ENCODE measurements at places on chromosomes 7 and 10. TPM values are rescaled to one million over a fixed set of nuclear protein-coding genes. Genes with fewer than 3 reads are reported as not detected.
A peak's percentile ranks its signal among the peaks of the same experiment; 100 is the strongest.

DNA sequence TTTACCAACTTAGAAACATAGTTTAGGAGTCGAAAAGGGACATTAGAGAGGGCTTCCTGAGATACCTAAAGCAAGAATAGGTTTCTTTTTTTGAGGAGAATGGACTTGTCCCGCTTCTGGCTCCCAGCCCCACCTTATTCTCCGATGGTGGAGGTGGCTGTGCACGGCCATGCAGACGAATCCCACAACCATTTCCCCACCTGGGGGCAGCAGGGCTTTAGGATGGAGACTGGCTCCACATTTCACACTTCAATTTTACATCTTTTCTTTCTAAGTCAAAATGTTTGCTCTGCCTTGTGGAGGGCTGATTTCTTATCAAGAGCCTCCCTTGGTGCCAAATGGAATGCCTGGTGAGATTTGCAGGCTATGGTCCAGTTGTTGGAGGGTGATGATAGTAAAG is 118.5 kb downstream of the GLRX3 start:
- H3K4me3 ChIP-seq: no peak overlapping the region
- H3K27me3 ChIP-seq: no peaks in the 10 kb centered on the region
- no peak overlapping the region for H3K27ac ChIP-seq
- no peak for DNase-seq
- H3K4me1 ChIP-seq: no peaks in the 10 kb centered on the region

UPK3BL2 gene
- 3.3 TPM for total RNA-seq

DNA sequence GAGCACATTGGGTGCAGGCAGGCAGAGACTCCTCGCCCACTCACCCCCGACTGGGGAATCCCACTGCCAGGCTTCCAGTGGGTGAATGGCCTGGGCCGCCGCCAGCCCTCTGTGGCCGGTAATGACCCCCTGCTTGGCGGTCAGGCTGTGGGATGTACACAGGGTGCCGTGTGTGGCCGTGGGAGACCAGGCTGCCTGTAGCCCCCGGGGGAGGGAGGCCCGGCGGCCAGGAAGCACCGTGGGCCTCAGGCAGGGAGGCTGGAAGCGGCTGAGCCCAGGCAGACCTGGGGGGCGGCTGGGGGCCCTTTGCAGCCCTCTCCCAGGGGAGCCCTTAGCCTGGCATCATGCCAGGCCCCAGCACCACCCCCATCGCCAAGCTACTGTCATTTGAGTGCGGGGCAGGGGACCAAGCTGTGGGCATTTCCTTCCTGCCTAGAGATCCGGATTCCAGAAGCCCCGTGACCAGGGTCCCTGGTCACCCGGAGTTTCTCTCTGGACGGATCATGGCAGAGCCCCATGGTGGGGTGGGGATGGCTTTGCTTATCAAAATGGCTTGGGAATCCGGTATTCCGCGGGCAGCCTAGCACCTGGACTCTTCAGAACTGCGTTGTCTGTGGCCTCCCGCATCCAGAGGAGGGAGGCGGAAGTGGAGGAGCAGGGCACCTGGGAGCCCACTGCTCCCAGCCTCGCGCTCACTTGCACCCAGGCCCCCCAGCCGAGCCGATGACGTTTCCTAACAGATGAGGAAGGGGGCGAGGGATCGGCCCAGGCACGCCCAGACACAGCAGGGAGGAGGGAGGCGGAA is 1.1 kb downstream of the TTYH3 start:
- H3K36me3 ChIP-seq: no peaks in the 10 kb centered on the region
- H3K27me3 ChIP-seq: no peaks in the 10 kb centered on the region
- H3K4me3 ChIP-seq: peak overlapping the region; percentile 74
- H3K4me1 ChIP-seq: peaks cover 41% of the 10 kb centered on the region
- DNase-seq: peak; percentile 61
- peak overlapping the region; percentile 93 for H3K27ac ChIP-seq

DNA sequence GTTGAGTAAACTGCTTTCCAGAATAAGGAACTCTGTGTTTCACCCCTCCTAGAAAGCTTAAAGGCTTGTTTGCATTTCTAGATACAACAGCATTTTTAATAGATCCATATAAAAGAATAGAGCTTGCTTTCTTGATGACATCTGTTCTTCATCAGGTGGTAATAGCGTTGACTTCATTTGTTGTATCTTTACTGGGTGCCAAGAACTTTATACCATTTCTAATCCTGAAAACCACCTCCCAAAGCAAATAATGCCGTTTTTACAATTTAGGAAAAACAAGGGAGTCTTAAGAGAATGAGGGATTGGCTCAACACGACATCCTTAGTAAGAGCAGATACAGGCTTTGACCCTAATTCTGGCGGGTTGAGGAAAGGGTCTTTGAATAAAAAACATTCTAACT is 993.4 kb downstream of the TYW1 start:
- no peaks in the 10 kb centered on the region for H3K4me1 ChIP-seq
- no peaks in the 10 kb centered on the region for H3K36me3 ChIP-seq
- H3K27ac ChIP-seq: no peak overlapping the region
- no peak for DNase-seq
- H3K4me3 ChIP-seq: no peak overlapping the region

DNA sequence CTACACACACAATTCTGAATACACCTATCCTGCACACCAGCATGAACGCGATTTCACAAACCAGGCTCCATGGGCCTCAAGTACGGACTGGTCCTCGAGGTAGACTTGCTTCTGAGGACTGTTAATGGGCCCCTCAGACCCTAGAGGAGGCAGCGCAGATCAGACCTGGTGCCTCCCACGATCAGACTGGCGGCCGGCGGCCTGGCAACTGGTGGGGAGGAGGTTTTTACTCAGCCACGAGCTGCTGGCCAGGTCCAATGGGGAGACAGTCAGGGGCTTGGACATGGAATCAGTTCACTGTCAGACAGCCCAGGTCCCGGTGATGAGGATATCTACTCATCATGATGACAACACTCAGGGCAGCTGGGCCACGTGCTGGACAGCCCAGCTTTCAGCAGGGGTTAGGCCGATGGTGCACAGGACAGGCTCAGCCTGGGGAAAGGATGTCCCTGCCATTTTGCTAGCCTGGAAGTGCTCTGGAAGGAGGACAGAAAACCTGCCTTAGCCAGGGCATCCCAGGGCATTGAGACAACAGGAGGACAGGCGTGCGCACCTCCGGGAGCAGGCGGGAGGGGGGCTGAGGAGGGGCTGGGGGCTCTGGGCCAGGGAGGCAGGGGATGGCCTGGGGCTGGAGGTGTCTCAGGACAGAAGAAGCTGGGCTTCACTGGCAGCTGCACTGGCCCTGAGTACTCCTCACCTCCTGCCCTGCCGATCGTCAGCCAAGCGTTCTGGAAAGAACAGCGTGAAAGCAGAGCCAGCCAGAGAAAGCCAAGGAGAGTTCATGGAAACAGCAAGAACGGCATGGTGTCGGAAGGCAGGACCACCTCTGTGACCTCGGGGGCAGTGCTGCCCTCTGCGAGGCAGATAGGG is 48.0 kb upstream of the RASGEF1A start:
- no peaks in the 10 kb centered on the region for H3K36me3 ChIP-seq
- H3K4me3 ChIP-seq: no peak overlapping the region
- H3K27me3 ChIP-seq: peaks cover 2% of the 10 kb centered on the region
- H3K27ac ChIP-seq: no peak overlapping the region
- no peaks in the 10 kb centered on the region for H3K4me1 ChIP-seq
- no peak for DNase-seq

GRCh38 chr7:98369726-98370125 is 31.2 kb downstream of the BAIAP2L1 start:
- H3K36me3 ChIP-seq: no peaks in the 10 kb centered on the region
- no peak for DNase-seq
- H3K4me3 ChIP-seq: no peak overlapping the region
- peaks cover 6% of the 10 kb centered on the region for H3K4me1 ChIP-seq
- no peak overlapping the region for H3K27ac ChIP-seq

METTL27 gene
- 2.1 TPM for total RNA-seq

DNA sequence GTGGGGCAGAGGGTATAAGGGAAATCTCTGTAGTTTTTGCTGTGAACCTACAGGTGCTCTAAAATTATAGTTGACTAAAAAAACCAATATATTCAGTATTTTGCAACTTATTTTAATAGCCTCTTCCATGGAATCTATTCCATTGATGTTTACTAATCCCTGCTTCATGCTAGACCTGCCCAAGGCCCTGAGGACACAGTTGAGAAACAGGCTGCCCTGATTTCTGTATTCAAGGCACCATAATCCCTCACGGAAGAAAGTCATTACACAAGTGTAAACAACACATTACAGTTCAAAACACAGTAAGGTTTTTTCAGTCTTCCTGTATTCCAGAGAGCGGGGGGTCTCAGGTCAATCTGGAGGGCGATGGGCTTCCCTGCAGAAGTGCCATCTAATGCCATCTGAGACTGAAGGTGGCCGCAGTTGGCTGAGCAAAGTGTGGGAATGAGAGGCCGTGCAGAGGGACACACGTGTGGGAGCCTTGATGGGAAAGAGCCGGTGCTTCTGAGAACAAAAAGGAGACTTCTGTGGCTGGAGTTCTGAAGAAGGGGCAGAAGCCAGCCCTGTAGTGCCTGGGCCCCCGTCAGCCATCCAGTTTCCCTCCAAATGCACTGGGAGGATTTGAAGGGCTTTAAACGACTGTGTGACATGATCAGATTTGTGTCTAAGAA is 146.9 kb downstream of the PTPN20 start:
- H3K27me3 ChIP-seq: peaks cover 2% of the 10 kb centered on the region
- no peak for DNase-seq
- no peaks in the 10 kb centered on the region for H3K36me3 ChIP-seq
- no peaks in the 10 kb centered on the region for H3K4me1 ChIP-seq
- no peak overlapping the region for H3K4me3 ChIP-seq
- no peak overlapping the region for H3K27ac ChIP-seq

GRCh38 chr10:9015447-9015846 is 961.0 kb downstream of the GATA3 start:
- no peak for DNase-seq
- no peak overlapping the region for H3K4me3 ChIP-seq
- H3K36me3 ChIP-seq: no peaks in the 10 kb centered on the region
- H3K27ac ChIP-seq: no peak overlapping the region

- no peaks in the 10 kb centered on the region for H3K36me3 ChIP-seq
- H3K4me3 ChIP-seq: no peak overlapping the region
- peaks cover 20% of the 10 kb centered on the region for H3K4me1 ChIP-seq
- no peaks in the 10 kb centered on the region for H3K27me3 ChIP-seq
- no peak overlapping the region for H3K27ac ChIP-seq
Observed at GRCh38 chr10:110687400-110687799, 43.3 kb downstream of the RBM20 start.

GRCh38 chr7:107692501-107692900 is 31.9 kb downstream of the SLC26A4 start:
- H3K4me3 ChIP-seq: peak overlapping the region; percentile 37
- H3K36me3 ChIP-seq: no peaks in the 10 kb centered on the region
- H3K27ac ChIP-seq: no peak overlapping the region
- H3K4me1 ChIP-seq: peaks cover 44% of the 10 kb centered on the region

DNA sequence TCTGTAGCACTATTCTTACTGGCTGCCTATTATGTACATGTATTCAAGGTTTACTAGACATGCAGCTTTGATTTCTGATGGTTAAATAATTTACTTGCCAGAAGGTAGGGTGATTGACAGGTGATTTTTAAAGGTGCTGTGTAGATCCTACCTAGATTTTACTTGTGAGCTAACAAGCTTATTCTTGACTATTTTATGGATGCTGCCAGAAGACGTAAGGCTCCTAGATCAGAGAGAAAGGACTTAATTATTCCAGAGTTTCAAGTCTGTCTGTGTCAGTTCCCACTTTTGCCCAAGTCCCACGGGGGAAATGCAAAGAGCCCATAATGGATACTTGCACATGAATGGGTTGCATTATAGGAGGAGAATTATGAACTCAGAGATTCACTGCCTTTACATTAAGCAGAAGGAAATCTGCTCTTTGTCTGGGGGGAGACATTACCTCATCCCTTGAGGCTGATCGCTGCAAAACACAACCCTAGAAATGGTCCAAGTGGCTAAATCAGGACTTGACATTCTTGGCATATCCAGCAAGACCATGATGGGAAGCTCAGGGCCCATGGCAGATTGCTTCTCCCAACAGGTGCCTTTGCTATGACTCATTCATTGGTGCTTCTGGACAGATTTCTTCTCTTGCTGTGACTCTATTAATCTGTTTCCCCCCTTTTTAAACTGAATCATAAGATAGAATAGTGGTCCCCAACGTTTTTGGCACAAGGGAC is 32.1 kb downstream of the GPR158 start:
- H3K27ac ChIP-seq: no peak overlapping the region
- no peaks in the 10 kb centered on the region for H3K4me1 ChIP-seq
- no peak overlapping the region for H3K4me3 ChIP-seq
- no peaks in the 10 kb centered on the region for H3K27me3 ChIP-seq
- no peaks in the 10 kb centered on the region for H3K36me3 ChIP-seq

- no peaks in the 10 kb centered on the region for H3K36me3 ChIP-seq
- no peak for DNase-seq
- no peak overlapping the region for H3K27ac ChIP-seq
- no peak overlapping the region for H3K4me3 ChIP-seq
Observed at GRCh38 chr7:51138123-51139085, 178.2 kb downstream of the COBL start.

GRCh38 chr7:104414216-104414615 is 85.8 kb downstream of the LHFPL3 start:
- no peaks in the 10 kb centered on the region for H3K4me1 ChIP-seq
- DNase-seq: no peak
- no peaks in the 10 kb centered on the region for H3K36me3 ChIP-seq
- H3K27me3 ChIP-seq: no peaks in the 10 kb centered on the region

- H3K27ac ChIP-seq: no peak overlapping the region
- no peaks in the 10 kb centered on the region for H3K36me3 ChIP-seq
- H3K4me3 ChIP-seq: no peak overlapping the region
- no peak for DNase-seq
Observed at GRCh38 chr10:113111260-113111659, 161.2 kb downstream of the TCF7L2 start.

DNA sequence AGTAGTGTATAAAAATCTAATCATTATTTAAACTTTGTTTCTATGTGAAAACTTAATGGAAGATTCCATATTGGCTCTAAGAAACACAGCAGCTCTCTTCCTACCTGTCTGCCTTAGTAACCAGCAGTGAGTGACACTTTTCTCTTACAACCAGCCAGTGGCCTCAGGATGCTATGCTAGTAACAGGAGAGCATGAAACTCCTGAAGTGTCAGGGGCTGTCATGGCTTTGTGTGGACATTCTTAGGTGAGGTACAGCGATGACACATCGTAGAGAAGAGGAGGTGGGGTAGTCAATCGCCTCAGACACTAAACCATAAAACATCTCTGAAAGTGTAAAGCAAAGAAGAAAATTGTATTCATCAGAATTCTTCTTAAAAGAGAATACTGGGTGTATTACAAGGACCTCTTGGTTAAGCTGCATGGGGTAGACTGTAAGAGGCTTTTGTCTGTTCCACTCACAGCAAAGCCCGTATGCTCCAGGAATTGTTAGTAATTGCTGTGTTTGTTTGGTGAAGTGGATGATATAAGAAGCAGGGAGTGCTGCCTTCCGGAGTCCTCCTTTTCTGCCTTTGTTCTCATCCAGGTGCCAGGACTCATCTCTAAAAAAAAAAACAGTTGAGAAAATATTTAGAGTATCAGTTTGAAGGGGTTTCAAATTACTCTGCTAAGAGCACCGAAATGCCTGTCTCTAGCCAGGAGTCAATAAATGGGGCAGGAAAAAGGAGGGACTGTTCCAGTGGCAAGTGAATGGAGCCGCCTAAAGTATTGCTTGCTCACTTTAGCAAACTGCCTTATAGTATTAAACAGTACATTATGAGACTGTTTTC is 518.8 kb downstream of the CNTNAP2 start:
- no peak overlapping the region for H3K4me3 ChIP-seq
- no peaks in the 10 kb centered on the region for H3K4me1 ChIP-seq
- H3K36me3 ChIP-seq: no peaks in the 10 kb centered on the region
- no peaks in the 10 kb centered on the region for H3K27me3 ChIP-seq
